ENCODE measurements at places on chromosomes 7 and 10.

- no peak for DNase-seq
Observed at GRCh38 chr10:65742906-65743305, 1182.9 kb upstream of the LRRTM3 start.

DNA sequence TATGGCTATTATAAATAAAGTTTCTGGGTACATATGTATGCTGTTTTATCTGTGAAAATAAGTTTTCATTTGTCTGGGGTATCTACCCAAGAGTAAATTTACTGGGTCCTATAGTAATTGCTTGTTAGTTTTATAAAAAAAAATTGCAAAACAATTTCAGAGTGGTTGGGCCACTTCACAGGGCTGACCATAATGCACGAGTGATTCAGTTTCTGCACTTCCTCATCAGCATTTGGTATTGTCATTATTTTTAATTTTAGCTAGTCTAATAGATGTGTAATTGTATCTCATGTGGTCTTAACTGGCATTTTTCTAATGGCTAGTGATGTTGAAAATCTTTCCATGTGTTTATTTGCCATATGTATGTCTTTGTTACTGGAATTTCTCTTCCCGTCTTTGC is 452.4 kb upstream of the AKR1E2 start:
- no peak for DNase-seq

DNA sequence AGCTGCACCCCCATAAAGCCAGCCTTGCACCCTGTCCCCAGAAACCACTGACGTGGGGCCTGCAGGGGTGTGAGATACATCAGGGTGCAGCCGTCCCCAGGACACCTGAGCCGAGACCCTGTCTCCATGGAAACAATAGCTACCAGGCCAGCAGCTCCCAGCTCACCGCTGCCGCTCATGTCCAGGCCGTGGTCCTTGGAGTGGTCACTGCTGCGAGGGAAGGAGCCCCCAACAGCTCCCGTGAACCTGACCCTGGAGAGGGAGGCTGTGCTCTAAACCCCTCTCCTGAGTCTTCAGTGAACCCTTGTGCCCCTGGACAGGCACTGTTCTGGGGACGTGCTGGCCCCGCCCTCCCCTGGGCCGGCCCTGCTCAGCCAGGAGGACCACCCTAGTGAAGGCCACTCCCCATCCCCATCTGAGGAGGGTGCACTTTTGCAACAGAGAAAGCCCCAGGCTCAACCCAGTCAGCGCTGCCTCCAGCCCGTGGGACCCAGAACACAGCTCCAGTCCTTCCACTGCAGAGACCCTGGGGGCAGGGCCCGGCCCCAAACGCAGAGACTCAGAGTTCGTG is 19.6 kb upstream of the INPP5A start:
- DNase-seq, result no peak

DNA sequence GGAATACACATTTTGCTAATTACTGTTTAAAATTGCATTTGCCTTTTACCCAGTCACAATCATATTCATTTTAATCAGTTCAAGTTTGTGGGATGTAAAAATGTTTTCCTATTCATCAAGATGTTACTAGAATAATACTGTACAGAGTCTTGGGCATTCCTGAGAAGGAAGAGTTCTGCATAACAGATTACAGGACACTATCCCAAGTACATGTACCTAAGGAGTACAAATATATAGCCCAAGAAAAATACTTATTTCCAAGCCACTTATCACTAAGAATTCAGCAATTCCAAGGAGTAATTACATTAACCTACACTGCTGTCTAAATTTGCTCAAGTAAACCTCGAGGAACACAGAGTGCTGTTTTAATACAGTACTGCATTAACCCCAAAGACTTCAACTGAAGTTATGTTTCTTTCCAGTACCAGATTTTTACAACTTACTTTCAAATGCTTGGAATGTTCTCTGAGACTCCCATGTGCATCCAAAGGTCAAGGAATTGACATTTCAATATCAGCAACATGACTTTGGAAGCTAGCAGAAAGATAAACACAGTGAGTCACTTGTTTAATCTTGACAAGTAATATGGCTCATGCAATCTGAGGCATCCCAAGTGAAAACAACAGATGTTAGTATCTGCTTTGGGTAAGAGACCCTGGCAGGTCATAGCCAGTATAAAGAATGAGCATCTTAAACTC is 125.4 kb upstream of the BET1 start:
- peak; percentile 81 for DNase-seq

Measured in SK-MEL-5 (cell line).